Activated CD4-positive, alpha-beta memory T cell treated with anti-CD3 and anti-CD28 coated beads for 36 hours (primary cell): ENCODE measurements at places on chromosomes 11 and 22.

DNA sequence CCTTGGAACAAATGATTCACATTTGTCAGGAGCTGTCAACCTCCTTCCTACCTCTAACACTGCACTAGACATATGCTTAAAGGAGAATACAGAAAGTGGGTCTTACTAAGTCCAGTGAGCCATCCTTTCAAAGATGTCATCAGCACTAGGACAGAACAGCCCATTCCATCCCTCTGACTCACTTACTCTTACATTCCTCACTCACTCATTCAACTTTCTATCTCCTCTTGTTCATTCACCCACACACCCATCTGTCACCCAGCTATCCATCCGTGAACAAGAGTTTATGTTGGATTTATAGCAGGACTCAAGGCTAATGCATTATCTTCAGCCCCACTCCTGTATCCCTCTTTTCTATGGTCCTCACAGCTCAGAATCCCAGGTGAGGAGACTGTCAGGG, 9.1 kb downstream of the INSC start:
- no peaks in the 10 kb centered on the region for H3K36me3 ChIP-seq
- no peak for DNase-seq
- peaks cover 30% of the 10 kb centered on the region for H3K27me3 ChIP-seq
- H3K4me3 ChIP-seq: no peak overlapping the region

GRCh38 chr11:134139873-134140331, 71.0 kb downstream of the JAM3 start:
- H3K4me1 ChIP-seq: peaks cover 14% of the 10 kb centered on the region
- peak; percentile 56 for DNase-seq
- H3K4me3 ChIP-seq: no peak overlapping the region
- H3K36me3 ChIP-seq: no peaks in the 10 kb centered on the region
- H3K27me3 ChIP-seq: no peaks in the 10 kb centered on the region

GRCh38 chr11:16690086-16690485, 48.4 kb upstream of the C11orf58 start:
- no peak overlapping the region for H3K4me3 ChIP-seq
- no peak for DNase-seq
- H3K4me1 ChIP-seq: no peaks in the 10 kb centered on the region
- no peak overlapping the region for H3K27ac ChIP-seq

- no peak for DNase-seq
- no peaks in the 10 kb centered on the region for H3K4me1 ChIP-seq
- no peak overlapping the region for H3K4me3 ChIP-seq
- H3K36me3 ChIP-seq: no peaks in the 10 kb centered on the region
- H3K27me3 ChIP-seq: no peaks in the 10 kb centered on the region
Observed at GRCh38 chr11:25339281-25339680, 842.4 kb downstream of the LUZP2 start.

- H3K27me3 ChIP-seq: no peaks in the 10 kb centered on the region
- no peak for DNase-seq
- peaks cover 9% of the 10 kb centered on the region for H3K36me3 ChIP-seq
- H3K4me3 ChIP-seq: no peak overlapping the region
- peaks cover 44% of the 10 kb centered on the region for H3K4me1 ChIP-seq
Observed at GRCh38 chr11:6388748-6389147, 1.5 kb upstream of the SMPD1 start.

GRCh38 chr11:623999-624704, 603 bp downstream of the CDHR5 start:
- H3K4me3 ChIP-seq: no peak overlapping the region
- peaks cover 14% of the 10 kb centered on the region for H3K4me1 ChIP-seq
- H3K27me3 ChIP-seq: peaks cover 10% of the 10 kb centered on the region

DNA sequence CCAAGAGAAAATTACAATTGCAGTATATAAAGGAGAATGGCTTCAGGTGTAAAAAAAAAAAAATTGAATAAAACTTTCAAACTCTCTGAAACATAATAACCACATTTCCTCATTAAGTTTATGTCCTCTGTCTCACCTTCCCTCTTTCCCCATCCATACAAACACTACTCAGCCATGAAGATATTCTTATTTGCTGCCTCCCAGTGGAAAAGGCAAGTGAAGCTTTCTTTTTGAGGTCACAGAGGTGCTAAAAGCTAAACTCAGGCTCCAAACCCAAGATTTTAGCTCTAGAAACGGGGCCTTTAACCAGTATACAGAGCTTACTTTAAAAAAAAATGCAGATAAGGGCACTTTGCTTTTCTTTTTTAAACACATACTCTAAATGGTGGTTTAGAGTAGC, 1568.5 kb downstream of the FAM181B start:
- no peak overlapping the region for H3K27ac ChIP-seq
- H3K27me3 ChIP-seq: no peaks in the 10 kb centered on the region
- no peaks in the 10 kb centered on the region for H3K36me3 ChIP-seq
- DNase-seq: no peak
- H3K4me1 ChIP-seq: no peaks in the 10 kb centered on the region

DNA sequence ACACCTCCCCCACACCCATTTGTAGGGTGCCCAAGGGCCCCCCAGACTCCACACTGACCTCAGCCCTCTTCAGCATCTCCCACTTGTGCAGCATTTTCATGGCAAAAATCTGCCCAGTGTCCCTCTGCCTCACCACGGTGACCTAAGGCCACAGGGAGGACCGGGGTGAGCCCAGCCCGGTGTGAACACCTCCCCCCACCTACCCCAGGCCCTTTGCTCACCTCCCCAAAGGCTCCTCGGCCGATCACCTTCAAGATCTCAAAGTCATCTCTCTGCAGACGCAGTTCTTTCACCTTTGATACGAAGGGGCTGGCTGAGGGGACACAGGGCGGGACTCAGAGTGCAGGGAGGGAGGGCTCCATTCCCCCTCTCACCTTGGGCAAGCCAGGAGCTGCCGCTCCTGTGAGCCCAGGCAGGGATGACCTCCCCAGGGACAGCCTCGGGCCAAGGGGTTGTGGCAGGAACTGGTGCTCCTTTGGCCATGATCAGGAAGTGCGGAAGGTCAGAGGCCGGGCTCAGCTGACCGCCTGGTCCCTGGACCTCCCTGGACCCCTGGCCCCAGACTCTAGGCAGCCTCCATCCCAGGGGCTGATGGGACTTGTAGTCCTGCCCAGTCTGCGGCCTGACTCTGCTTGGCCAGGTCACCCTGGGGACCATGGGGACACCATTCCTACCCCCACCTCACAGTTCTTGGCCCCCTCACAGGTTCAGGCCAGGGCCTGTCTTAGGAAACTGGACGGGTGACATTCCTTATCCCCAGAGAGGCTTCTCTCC, 2.7 kb downstream of the CDC42BPG start:
- DNase-seq: no peak
- no peak overlapping the region for H3K4me3 ChIP-seq
- no peaks in the 10 kb centered on the region for H3K27me3 ChIP-seq
- no peaks in the 10 kb centered on the region for H3K36me3 ChIP-seq
- H3K4me1 ChIP-seq: peaks cover 8% of the 10 kb centered on the region

GRCh38 chr11:126597041-126597440, 241.6 kb downstream of the ST3GAL4 start:
- H3K27ac ChIP-seq: no peak overlapping the region
- no peak for DNase-seq
- no peak overlapping the region for H3K4me3 ChIP-seq
- no peaks in the 10 kb centered on the region for H3K4me1 ChIP-seq
- H3K27me3 ChIP-seq: peaks cover 10% of the 10 kb centered on the region

DNA sequence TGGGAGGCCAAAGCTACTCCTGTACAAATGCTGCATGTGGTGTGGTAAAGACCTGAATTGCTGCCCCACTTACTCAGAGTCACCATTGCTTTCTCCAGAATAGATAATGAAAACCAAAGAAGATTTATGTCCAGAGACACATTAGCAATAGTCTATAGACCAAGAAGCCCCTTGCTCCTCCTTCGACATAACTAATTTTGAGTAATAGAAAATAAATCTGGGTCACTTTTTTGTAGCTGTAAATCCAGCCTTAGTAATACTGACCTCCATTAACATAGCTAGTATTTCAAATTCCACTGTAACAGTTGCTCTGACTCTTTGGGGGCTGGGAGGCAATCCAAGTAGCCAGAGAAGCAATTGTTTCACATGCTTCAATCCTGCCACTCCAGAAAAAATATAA, 145.9 kb downstream of the MAML2 start:
- peaks cover 20% of the 10 kb centered on the region for H3K36me3 ChIP-seq
- DNase-seq: no peak
- H3K4me3 ChIP-seq: no peak overlapping the region

DNA sequence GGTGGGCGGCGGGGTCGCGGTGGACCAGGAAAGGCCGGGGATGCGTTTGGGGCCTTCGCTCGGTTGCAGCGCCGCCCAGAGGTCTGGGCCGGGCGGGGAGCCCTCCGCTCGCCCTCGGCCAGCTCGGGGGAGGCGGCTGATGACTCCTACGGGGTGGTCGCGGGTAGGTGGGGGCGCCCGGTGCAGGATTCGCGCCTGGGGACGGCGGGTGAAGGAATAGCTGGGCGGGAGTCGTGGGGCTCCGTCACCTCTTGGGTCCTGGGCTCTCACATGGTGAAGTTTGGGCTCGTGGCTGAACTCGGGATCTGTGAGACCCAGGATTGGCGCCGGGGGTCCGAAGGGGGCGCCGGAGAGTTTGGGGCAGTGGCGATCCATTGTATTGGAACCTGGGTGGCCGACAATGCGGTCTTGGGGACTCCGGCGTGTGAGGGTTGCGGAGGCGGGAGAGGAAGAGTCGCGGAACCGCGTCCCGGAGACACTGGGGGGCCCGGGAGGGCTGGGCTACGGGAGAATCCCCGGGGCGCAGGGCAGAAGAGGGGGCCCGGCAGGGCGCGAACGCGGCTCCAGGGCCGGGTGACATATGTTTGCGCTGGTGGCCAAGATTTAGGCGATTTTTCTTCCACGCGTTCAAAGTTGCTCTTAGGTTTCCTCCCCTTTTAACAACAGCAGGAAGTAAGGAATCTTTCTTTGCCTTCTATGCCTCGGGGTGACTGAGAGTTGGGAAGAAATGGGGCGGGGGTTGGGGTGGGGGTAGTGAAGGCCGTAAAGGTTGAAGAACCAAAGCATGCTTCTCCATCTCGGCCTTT, 935 bp downstream of the QSER1 start:
- H3K4me3 ChIP-seq: peak overlapping the region; percentile 97
- DNase-seq: peak; percentile 68
- H3K4me1 ChIP-seq: peaks cover 32% of the 10 kb centered on the region
- no peaks in the 10 kb centered on the region for H3K36me3 ChIP-seq
- H3K27ac ChIP-seq: peak overlapping the region; percentile 90
- H3K27me3 ChIP-seq: no peaks in the 10 kb centered on the region

GRCh38 chr22:49754696-49755630, 72.7 kb downstream of the BRD1 start:
- H3K4me1 ChIP-seq: no peaks in the 10 kb centered on the region
- H3K27me3 ChIP-seq: peaks cover 4% of the 10 kb centered on the region
- H3K36me3 ChIP-seq: no peaks in the 10 kb centered on the region
- no peak overlapping the region for H3K27ac ChIP-seq
- H3K4me3 ChIP-seq: no peak overlapping the region

DNA sequence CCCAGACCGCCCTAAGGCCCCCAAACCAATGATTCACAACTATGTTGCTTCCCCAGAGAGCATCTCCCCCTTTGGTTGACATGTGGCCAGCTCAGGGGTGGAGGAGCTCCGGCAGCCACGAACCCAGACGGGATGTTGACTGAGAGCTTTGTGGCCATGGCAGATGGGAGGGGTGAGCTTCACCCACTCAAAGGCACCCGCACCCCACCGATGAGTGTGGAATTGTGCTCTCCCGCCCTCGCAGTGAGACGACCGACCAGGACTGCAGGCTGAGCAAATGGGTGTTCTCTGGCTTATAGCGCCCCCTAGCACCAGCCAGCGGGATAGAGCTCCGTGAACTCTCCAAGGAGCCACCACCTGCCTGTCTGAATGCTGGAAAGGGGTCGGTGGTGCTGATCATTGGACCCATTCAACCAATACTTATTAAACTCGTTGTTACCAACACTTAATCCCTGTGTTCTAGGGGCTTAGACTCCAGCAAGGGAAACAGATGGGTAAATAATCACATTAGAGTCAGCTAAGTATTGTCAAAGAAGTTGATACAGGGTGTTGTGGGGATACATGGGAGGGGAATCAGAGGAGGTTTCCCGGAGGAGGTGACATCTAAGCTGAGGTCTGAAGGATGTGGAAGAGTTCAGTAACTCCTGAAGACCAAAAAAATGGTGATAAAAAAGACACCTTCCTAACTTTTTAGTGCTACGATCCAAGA, 4.5 kb upstream of the TIMP3 start:
- H3K4me1 ChIP-seq: peaks cover 2% of the 10 kb centered on the region
- H3K27ac ChIP-seq: no peak overlapping the region
- no peaks in the 10 kb centered on the region for H3K36me3 ChIP-seq
- DNase-seq: peak; percentile 67
- H3K27me3 ChIP-seq: peaks cover 35% of the 10 kb centered on the region
- H3K4me3 ChIP-seq: no peak overlapping the region

DNA sequence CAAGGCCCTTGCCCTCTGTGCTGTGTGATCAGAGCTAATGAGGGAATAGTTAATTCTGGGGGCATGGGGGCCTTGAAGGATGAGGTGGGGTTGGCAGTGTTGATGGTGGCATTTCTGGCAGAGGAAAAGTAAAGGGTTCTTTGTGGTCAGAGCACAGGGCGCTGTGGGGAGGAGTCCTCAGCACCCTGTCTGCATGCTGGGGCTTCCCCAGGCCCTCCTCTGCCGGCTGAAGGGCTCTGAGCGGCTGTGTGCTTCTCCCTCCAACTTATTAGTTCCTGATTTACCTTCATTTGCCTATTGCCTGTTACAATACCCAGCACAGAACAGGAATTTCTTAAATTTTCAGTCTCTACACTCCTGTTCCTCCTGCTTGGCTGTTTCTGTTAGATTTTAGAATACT, 122.8 kb downstream of the HIPK3 start:
- no peak for DNase-seq
- H3K36me3 ChIP-seq: no peaks in the 10 kb centered on the region
- no peak overlapping the region for H3K27ac ChIP-seq
- H3K4me1 ChIP-seq: no peaks in the 10 kb centered on the region
- H3K4me3 ChIP-seq: no peak overlapping the region

DNA sequence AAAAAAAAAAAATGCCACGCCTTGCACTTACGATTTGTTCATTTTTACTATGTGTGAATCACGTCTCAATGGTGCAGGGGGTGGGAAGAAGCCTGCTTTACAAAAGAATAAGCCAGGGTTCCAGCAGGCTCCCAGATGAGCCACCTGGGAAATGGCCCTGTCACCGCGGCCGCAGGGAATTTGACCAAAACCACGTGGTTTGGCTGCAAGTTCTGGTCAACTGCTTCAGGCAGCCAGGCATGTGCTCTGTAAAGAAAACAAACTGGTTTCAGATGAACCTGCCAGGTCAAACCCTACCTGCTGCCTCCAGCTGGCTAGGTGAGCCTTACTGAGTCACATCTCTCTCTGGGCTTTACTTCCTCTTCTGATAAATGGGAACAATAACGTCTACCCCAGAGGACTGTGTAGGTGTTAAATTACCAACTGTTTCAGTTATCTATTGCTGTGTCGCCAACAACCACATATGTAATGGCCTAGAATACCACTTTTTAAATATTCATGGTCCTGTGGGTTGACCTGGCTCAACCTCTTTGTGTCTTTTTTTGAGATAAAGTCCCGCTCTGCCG, 30.5 kb upstream of the GCAT start:
- no peak overlapping the region for H3K4me3 ChIP-seq
- no peak for DNase-seq
- H3K4me1 ChIP-seq: peaks cover 2% of the 10 kb centered on the region
- no peak overlapping the region for H3K27ac ChIP-seq
